ENCODE measurements at places on chromosomes 12 and 14.

- no peaks in the 10 kb centered on the region for H3K27me3 ChIP-seq
- DNase-seq = no peak
- no peaks in the 10 kb centered on the region for H3K36me3 ChIP-seq
- H3K4me3 ChIP-seq = no peak overlapping the region
Measured at GRCh38 chr14:72169521-72169920, 237.3 kb downstream of the RGS6 start.

DNA sequence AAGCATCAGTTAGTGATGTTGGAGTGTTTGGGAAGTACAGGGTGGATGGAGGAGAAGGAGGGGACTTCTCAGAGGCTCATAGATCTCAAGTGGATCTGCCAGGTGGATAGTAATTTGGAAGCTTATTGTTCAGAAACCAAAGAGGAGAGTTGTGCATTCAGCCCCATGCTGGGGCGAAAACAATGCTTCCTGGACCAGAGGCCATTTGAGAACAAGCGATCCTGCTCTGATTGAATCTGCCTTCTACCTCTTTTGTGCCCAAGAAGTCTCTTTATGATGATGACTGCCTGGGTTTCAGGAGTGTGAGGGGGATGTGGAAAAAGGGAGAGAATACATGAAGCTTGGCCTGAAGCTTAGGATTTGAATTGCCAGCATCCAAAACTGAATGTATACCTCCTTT, 110.8 kb upstream of the SRRM4 start:
- H3K36me3 ChIP-seq = no peaks in the 10 kb centered on the region
- no peak overlapping the region for H3K4me3 ChIP-seq
- H3K4me1 ChIP-seq = no peaks in the 10 kb centered on the region
- no peaks in the 10 kb centered on the region for H3K27me3 ChIP-seq

DNA sequence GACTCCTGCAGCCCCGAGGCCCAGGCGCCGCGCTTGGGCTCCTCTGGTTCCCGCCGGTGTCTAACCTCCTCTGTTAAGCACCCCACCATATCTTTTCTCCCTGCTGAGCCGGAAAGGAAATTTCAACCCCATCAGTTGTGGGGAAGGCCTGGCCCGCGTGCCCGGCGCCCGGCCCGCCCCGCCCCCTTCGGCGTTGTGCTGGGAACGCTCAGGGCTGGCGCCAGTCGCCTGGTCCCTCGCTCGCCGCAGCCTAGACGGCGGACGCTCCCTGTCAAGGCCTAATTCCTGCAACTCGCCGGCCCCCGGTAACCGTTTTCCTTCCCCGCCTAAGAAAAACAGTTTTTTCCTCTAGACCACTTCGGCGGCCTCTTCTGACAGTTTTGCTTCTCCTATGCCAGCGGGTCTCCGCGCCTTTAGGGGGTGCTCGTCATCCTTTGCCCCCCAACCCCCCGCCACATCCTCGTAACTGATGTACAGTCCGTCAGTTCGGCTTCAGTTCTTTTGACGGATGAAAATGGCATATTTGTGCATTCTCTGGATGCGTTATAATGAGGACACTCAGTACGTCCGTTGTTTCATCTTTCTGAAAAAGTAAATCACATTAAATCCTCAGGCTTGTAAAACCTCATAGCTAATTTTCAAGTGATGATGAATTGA, 506 bp upstream of the NAP1L1 start:
- H3K36me3 ChIP-seq = no peaks in the 10 kb centered on the region
- DNase-seq = no peak
- peaks cover 39% of the 10 kb centered on the region for H3K4me1 ChIP-seq
- peak overlapping the region; percentile 97 for H3K27ac ChIP-seq

GRCh38 chr12:113202300-113203075, 17.0 kb downstream of the RITA1 start:
- H3K36me3 ChIP-seq = no peaks in the 10 kb centered on the region
- DNase-seq = no peak
- no peaks in the 10 kb centered on the region for H3K27me3 ChIP-seq
- no peak overlapping the region for H3K27ac ChIP-seq

- H3K4me1 ChIP-seq = no peaks in the 10 kb centered on the region
- no peak overlapping the region for H3K27ac ChIP-seq
- no peak for DNase-seq
- H3K36me3 ChIP-seq = no peaks in the 10 kb centered on the region
- H3K27me3 ChIP-seq = no peaks in the 10 kb centered on the region
Measured at GRCh38 chr12:24133384-24133783, 183.9 kb upstream of the SOX5 start.

GRCh38 chr12:122354958-122355641, 67.4 kb downstream of the CLIP1 start:
- DNase-seq = no peak
- no peaks in the 10 kb centered on the region for H3K4me1 ChIP-seq
- peaks cover 18% of the 10 kb centered on the region for H3K36me3 ChIP-seq
- H3K27me3 ChIP-seq = no peaks in the 10 kb centered on the region

GRCh38 chr12:50224026-50224692, 57.0 kb upstream of the CERS5 start:
- DNase-seq = no peak
- H3K4me1 ChIP-seq = peaks cover 24% of the 10 kb centered on the region
- no peak overlapping the region for H3K27ac ChIP-seq
- no peaks in the 10 kb centered on the region for H3K36me3 ChIP-seq

- peaks cover 8% of the 10 kb centered on the region for H3K27me3 ChIP-seq
- H3K36me3 ChIP-seq = no peaks in the 10 kb centered on the region
- no peak overlapping the region for H3K27ac ChIP-seq
- H3K4me1 ChIP-seq = no peaks in the 10 kb centered on the region
Measured at GRCh38 chr14:104115131-104115600, 23.2 kb upstream of the KIF26A start.

DNA sequence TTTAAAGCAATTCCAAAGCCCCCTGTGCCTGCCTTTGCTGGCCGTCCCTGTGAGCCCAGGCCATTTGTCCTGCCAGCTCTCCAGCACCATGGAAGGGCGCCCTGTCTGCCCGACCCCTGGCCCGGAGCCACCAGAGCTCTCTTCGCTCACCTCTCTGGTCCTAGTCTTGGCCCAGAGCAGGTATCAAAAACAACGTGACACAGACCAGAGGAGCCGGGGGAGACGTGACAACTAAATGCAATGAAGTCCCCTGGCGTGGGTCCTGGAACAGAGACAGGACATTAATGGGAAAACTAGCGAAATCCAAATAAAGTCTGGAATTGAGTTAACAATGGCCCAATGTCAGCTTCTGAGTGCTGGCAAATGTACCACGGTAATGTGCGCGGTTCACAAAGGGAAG, 83.2 kb upstream of the DIO3 start:
- H3K4me3 ChIP-seq = no peak overlapping the region
- no peak for DNase-seq
- no peaks in the 10 kb centered on the region for H3K4me1 ChIP-seq
- H3K27ac ChIP-seq = no peak overlapping the region
- no peaks in the 10 kb centered on the region for H3K36me3 ChIP-seq
- no peaks in the 10 kb centered on the region for H3K27me3 ChIP-seq

GRCh38 chr12:82688035-82688501, 1.4 kb downstream of the TMTC2 start:
- no peaks in the 10 kb centered on the region for H3K27me3 ChIP-seq
- peak overlapping the region; percentile 91 for H3K4me3 ChIP-seq
- no peak for DNase-seq
- H3K4me1 ChIP-seq = peaks cover 8% of the 10 kb centered on the region
- no peaks in the 10 kb centered on the region for H3K36me3 ChIP-seq
- peak overlapping the region; percentile 47 for H3K27ac ChIP-seq

DNA sequence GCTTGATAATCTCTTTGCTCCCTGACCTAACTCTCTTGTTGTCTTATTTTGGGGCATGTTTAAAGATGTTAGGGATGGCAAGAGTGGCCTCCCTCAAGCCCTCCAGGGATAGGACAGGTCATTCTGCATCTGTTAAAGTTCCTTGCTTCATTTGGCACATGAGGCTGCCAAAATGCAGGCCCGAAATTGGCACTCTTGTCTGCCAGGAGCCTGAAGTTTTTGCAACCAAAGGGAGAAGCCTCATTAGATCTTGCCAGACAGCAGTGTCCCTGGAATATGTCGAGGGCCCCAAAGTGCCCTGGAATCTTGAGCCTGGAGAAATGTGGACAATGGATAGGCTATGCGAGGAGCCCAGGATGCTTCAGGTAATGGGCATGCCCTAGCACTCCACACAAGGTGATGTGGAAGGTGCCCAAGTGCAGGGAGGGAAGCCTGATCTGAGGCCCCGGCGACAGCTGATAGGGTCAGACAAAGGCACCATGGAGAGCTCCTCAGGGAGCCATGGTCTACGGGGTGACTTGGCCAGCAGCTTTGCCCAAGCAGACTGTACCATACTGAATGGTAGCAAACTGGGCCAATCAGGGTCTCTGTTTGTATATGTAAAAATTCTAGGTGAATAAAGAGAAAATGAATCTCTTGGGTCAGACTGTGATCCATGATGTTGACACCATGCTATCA, 173.0 kb upstream of the WSCD2 start:
- H3K36me3 ChIP-seq = no peaks in the 10 kb centered on the region
- no peak overlapping the region for H3K27ac ChIP-seq
- no peak for DNase-seq

DNA sequence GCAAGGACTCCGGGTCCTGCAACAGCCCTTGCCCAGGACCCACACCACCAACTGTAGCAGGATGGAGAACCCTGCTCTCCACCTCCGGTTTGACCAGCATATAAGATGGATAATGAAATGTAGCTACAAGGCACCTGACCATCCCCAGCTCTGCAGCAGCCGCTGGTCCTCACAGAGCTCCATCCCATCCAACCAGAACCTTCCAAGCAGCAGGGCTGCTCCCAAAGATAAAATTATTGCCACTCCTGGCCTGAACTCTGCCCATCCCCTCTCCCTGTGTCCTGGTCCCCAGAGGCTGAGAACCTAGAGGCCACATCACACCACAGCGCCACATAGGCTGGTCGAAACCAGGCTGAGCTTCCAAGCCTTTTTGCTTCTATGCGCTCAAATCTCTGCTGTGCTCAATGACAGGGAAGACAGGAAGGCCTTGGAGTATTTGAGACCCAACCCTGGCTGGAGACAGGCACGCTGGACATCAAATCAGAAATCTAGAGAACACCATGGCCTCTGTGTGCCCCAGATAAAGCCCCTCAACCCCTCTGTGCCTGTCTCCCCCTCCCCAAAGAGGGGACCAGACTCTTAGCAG, 4.2 kb downstream of the CDK2AP1 start:
- H3K27me3 ChIP-seq = no peaks in the 10 kb centered on the region
- no peaks in the 10 kb centered on the region for H3K36me3 ChIP-seq
- no peak overlapping the region for H3K27ac ChIP-seq
- H3K4me3 ChIP-seq = no peak overlapping the region
- no peak for DNase-seq

GRCh38 chr12:96241846-96242256, 47.7 kb downstream of the ELK3 start:
- H3K36me3 ChIP-seq = no peaks in the 10 kb centered on the region
- no peaks in the 10 kb centered on the region for H3K27me3 ChIP-seq
- H3K4me3 ChIP-seq = peak overlapping the region; percentile 38

GRCh38 chr12:3032770-3033538, 44.2 kb upstream of the TSPAN9 start:
- H3K27me3 ChIP-seq = no peaks in the 10 kb centered on the region
- no peaks in the 10 kb centered on the region for H3K4me1 ChIP-seq
- no peak for DNase-seq
- no peaks in the 10 kb centered on the region for H3K36me3 ChIP-seq
- no peak overlapping the region for H3K4me3 ChIP-seq

DNA sequence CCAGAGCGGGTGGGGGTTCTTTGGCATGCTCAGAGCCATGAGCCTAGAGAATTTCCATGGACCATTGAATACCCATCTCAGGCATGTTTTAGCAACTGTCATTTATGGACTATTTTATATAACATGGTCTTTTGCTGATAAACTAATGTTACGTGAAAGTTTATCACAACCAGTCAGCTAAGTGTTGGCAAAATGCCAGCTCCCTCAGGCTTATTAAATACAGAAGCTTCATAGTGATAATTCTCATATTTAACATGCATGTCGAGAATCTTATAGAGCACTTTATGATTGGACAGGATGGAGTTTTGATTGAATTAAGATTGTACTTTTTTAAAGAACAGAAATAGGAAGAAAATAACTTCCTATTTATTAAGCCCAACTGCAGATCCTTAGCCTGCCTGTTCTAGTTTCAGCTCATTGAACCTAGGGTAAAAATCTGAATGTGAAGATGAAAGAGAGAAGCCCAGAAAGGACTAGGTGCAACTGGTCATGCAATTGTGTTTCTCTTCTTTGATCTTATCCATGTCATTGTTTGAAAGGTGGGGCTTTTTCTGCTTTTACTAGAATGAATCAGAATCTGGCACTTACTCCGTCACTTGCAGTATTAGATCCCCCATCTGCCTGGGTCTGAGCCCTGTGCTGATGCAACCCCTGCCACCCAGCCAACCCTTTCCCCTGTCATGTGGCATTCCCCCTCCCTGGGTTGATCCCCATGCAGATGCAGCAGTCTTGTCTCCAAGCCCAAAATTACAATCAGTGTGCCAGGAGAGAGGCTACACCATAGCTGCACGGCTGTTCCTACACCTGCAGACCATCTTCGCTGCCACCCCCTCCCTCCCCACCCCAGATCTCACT, 134.6 kb upstream of the EVL start:
- H3K4me3 ChIP-seq = no peak overlapping the region
- peaks cover 3% of the 10 kb centered on the region for H3K27me3 ChIP-seq
- no peak for DNase-seq
- H3K36me3 ChIP-seq = no peaks in the 10 kb centered on the region

DNA sequence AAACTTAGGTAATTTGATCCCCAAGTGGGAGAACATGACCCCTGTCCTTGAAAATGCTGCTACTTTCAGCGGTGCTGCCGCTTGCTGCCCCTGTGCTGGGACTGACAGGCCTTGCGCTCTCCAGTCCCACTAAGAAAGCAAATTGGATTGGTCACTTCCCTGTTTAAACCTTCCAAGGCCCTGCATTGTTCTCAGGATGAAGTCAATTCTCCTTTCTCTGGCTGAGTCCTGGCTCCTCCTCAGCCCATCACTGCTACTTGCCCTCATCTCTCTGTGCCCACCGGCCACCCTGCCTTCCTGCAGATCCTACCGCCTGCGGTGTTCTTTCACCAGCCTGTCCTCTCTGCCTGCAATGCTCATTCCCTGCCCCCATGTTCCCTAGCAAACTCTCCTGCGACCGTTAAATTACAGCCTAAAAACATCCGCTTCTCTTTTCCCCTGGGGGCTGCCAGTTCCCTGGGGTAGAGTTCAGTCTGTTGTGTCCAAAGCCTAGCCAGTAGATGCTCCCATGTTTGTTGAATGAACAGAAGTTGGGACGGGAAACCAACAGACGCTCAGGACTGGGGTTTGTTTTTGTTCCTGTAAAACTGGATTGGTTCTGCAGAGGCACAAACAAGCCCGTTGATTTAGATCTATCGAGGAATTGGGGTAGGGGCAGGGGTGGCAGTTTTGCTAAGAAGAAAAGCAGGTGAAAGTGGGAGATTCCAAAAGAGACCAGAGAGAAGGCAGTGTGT, 127.3 kb upstream of the HIF1A start:
- H3K27ac ChIP-seq = no peak overlapping the region
- peaks cover 30% of the 10 kb centered on the region for H3K4me1 ChIP-seq
- DNase-seq = no peak
- H3K4me3 ChIP-seq = peak overlapping the region; percentile 26
- no peaks in the 10 kb centered on the region for H3K36me3 ChIP-seq
